ENCODE measurements at places on chromosomes 7 and 10.

- no peak for DNase-seq
These were observed 287.3 kb downstream of the FZD1 start for GRCh38 chr7:91551377-91552175.

DNA sequence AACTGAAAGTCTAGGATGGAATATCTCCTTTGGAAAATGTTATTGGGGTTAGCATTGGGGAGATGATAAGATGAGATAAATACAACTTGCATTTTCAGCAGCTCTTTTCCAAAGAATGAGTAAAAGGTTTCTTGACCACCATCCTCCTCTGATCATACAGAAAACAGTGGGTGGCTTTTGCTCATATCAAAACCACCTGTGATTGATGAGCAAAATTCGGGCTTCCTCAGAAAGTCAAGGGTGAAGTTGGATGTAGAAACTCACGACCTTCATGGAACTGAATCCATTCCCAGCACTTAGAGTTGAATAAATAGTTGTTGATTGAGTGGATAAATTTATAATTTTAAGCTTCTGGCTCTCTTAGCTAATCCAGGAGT lies 158.4 kb downstream of the DNAJB6 start:
- no peak for DNase-seq

- no peak for DNase-seq
These were observed 27.2 kb downstream of the CACNA2D1 start for GRCh38 chr7:82416402-82416801.

GRCh38 chr7:98358706-98359105 lies 42.2 kb downstream of the BAIAP2L1 start:
- DNase-seq: no peak

DNA sequence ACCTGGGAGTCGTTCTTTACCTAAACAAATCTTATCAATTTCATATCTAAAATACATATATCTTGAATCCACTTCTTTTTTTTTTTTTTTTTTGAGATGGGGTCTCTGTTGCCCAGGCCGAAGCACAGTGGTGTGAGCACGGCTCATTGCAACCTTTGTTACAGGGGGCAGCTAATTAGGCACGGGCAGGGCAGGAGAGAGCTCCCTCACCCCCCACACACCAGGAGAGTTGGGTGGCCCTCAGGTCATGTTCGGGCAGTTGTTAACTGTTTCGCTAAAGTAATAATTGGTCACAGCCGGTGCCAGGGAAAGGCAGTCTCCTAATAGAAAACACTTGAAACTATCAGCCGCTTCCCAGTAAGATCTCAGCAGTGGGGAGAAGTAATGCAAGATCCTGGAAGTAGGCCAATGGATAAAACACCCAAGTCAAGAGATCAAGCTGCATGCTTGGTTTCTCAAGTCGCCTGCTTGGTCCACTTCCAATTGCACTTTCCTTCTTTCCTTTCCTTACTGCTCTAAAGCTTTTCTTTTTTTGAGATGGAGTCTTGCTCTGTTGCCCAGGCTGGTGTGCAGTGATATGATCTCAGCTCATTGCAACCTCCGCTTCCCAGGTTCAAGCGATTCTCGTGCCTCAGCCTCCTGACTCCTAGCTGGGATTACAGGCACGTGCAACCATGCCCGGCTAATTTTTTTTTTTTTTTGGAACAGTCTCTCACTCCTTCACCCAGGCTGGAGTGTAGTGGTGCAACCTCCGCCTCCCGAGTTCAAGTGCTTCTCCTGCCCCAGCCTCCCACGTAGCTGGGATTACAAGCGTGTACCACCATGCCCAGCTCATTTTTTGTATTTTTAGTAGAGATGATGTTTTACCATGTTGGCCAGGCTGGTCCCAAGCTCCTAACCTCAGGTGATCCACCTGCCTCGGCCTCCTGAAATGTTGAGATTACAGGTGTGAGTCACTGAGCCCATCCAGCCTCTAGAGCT lies 21.3 kb upstream of the EFCAB10 start:
- DNase-seq: no peak

GRCh38 chr10:19154375-19154774 lies 105.8 kb downstream of the MALRD1 start:
- no peak for DNase-seq

DNA sequence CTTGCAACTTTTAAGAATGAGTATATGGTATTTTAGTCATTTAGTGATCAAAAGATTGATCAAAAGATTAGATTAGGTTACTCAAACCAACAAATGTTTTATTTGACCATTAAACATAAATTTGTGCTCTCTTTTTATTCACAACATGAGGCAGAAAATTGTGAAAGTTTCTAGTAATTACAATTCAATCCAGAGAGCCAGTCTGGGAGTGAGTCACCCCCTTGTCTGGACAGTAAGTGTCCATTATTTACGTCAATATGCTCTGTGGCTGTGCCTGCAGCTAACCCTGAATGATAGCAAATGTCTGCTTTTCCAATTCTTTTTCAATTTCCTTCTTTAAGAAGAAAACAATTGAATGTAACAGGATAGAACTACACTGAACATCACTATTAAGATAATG lies 27.9 kb downstream of the GNG11 start:
- no peak for DNase-seq

DNA sequence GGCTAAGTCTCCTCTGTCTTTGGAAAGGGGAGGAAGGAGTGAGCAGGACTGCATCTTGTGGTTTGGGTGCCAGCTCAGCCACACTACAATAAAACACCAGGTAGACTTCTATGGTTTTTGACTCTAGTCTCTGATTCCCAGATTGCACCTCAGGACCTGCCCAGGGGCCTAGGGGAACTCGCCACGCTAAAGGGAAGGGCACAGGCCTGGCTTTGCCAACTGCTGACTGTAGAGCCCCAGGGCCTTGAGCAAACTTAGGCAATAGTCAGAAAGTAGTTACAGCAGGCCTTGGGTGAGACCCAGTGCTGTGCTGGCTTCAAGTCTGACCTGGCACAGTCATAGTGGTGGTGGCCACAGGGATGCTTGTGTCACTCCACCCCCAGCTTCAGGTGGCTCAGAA lies 24.2 kb upstream of the PRR15 start:
- no peak for DNase-seq

- DNase-seq: no peak
These were observed 36.1 kb upstream of the CCNY start for GRCh38 chr10:35300063-35300699.

- peak; percentile 30 for DNase-seq
These were observed 125.6 kb upstream of the FAM20C start for GRCh38 chr7:66741-67140.

DNA sequence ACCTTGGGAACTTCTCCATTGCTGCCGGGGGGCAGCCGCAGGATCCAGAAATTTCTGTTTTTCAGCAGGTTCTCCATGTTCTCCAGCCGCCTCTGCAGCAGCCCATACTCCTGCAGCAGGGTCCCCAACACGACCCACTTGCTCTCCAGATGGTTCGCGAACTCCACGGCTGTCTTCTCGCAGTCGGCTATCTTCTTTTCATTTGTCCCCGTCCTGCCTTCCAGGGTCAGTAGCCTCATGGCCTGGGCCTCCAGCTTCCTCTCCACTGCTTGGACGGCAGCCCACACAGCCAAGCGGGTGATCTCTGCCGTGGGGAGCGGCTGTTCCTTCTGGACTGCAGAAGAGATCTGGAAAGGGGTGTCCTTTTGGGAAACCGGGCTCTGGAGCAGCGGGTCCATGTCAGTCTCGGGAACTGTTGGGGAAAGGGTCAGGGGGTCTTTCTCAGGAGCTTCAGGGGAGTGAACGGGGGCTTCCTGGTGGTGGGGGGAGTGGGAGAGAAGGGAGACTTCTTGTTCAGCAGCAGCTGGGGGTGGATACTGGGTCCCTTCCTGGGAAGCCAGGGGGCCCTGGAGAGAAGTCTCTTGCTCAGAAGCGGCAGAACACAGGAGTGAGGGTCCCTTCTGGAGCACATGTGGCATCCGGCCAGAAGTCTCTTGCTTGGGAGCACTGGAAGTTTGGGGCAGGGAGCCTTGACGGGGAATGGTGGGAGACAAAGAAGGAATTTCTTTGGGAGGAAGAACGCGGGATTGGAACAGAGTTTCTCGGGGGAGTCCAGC lies 5.5 kb downstream of the ZNF777 start:
- no peak for DNase-seq

DNA sequence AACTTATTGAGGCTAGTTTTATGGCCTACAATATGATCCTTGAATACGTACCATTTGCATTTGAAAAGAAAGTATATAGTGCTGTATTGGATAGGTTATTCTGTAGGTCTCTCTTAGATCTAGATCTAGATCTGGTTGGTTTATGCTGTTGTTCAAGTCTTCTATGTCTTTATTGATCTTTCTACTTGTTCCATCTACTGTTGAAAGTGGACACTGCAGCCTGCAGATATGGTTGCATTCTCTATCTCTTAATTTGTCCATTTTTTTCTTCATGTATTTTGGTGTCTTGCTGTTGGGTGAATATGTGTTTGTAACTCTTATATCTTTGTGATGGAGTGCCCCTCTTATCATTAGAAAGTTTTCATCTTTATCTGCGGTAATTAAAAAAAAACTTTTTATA lies 139.4 kb upstream of the PCDH15 start:
- no peak for DNase-seq

DNA sequence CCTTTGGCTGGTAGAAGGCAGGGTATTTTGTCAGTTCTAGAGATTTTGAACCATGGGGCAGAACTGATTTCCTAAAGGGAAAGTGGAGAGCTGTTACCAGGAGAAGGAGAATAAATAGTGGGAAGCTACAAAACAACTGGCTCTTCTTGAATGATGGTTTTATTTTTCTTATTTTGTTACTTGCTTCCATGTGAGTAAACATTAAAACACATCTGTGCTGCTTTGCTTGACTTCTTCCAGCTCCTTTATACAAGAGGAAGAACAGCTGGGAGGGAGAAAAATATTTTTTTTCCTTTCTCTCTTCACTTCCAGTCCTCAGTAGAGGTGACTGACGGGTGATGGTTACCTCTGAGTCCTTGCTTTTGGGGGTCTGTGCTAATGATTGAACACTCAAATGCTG lies 30.0 kb upstream of the SYPL1 start:
- no peak for DNase-seq

DNA sequence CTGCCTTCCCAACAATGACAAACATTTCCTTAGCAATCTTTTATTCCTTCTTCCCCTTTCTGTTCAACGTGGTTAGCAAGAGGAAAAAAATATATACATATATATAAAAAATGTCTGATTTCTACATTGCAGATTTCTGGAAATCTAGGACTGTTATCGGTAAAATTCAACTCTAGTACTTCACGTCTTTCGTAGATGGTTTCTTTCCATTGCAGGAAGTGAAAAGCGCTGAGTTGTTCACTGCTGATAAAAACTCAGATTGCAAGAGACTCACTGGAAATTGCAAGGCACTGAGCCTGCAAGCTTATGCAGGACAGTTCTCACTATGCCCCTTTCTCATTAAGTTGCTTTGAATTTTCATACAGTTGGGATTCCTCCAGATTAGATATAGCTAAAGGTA lies 23.9 kb downstream of the KIN start:
- no peak for DNase-seq

- peak; percentile 75 for DNase-seq
These were observed 1.2 kb downstream of the PLOD3 start for GRCh38 chr7:101216001-101216859.

DNA sequence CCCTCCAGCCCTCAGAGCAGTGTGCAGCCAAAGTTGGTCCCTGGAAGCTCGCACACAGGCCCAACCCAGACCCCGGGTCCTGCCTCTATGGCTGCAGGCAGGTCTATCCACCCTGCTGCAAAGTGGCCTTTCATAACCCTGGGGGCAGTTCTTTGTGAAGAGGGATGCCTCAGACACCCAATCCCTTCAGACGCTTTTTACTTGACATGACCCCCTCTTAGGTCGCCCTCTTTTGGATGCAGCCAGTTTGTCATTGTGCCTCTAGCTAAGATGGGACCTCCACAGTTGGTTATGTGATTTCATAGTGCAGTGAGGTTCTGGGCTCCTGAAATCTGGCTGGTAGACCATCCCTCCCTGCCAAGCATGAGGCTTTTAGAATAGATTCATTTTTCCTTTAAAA lies 27.3 kb downstream of the SMKR1 start:
- DNase-seq: peak; percentile 65

DNA sequence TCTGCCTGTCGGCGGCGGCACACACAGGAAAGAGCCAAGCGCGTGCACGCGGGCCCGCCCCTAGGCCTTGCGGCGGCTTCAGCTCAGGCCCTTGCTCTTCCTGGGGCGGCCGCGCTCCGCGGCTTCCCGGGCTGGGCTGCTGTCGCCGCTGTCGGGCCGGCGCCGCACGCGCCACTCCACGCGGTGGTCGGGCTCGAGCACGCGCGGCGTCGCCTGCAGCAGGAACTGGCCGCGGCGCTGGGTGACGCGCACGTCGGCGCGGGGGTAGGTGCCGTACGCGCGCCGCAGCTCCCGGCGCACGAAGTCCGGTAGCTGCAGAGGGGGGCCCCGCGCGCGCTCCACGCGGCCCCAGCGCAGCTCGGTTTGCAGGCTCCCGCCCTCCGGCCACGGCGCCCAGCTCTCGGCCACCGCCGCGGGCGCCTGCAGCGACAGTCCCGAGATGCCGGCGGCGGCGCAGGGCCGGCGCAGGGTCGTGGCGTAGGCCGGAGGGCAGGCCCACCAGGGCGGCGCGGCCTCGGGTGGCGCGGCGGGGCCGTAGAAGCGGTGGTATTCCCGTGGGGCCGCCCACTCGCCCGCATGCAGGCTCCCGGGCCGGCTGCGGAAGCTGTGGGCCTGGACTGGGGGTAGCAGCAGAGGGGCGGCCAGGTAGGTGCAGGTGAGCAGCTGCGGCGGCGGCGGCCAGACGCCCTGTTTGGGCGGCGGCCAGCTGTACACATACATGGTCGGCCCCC lies 804 bp downstream of the C10orf95 start:
- DNase-seq: peak; percentile 91

- DNase-seq: no peak
These were observed 22.3 kb downstream of the MRPS33 start for GRCh38 chr7:140992422-140992821.

GRCh38 chr10:58384095-58384494 lies 1.1 kb upstream of the TFAM start:
- no peak for DNase-seq

DNA sequence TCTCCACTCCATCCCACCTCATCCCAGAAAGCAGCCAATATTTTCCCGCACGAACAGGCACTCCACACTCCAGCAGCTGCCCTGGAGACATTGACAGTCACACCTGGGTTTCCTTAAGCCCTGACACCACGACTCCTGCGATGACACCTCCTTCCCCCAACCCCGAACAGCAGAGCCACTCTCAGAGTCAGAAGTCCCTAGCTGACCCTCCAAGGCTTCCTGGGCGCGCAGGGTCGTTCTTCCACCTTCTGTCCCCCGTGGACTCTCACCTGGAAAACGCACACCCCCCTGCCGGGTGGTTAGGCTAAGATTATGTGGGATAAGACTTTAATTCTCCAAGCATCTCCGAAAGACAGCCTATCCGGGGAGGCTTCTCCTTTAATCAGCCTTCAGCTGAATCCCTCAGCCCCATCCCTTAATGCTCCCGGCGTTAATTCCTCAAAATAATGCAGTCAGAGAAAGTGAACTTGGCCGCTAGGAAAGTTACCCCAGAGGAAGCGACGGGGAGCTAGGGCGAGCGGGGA lies 1.1 kb downstream of the DENND11 start:
- peak; percentile 39 for DNase-seq

GRCh38 chr10:125377368-125377767 lies 217.0 kb upstream of the CTBP2 start:
- DNase-seq: no peak

GRCh38 chr10:43698156-43698555 lies 49.5 kb upstream of the ZNF32 start:
- DNase-seq: no peak
